ENCODE measurements at places on chromosomes 6 and 20. TPM values are rescaled to one million over a fixed set of nuclear protein-coding genes. Genes with fewer than 3 reads are reported as not detected.

Gene FILIP1
- polyA plus RNA-seq: 0.03 TPM

Gene MUC21
- polyA plus RNA-seq: not detected

Gene COL21A1
- 0.05 TPM for polyA plus RNA-seq

Gene PKIB
- 5.6 TPM for polyA plus RNA-seq

Gene PCED1A
- 33.4 TPM for polyA plus RNA-seq

Gene MSH5
- polyA plus RNA-seq: 14.5 TPM

Gene ENPP1
- polyA plus RNA-seq: 10.9 TPM

Gene EMILIN3
- polyA plus RNA-seq: 0.16 TPM

Gene MEP1A
- polyA plus RNA-seq: not detected

Gene RIN2
- polyA plus RNA-seq: 16.8 TPM

Gene ULBP3
- 11.1 TPM for polyA plus RNA-seq

- DNase-seq: peak; percentile 7
Measured at GRCh38 chr6:140537211-140537610, 1162.8 kb upstream of the CITED2 start.

DNA sequence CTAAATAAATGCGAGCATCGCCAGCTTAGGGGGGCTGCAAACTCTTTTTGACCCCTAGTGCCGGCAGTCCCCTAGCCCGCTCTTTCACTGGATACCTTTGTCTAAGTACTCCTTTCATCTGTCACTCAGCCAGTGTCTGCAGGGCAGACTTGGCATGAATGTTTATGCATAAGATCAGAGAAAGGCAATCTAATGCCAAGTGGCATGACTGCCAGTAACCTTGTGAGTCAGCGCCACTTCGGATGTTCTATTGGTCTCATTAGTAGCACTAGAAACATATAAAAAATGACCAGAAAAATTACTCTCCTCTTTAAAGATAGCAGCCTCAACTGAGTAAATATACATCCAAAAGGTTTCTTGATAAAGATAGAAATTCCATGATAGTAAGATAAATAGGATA, 192.2 kb downstream of the TBC1D32 start:
- DNase-seq: no peak

- peak; percentile 24 for DNase-seq
Measured at GRCh38 chr20:60137657-60138245, 179.5 kb downstream of the CDH26 start.

DNA sequence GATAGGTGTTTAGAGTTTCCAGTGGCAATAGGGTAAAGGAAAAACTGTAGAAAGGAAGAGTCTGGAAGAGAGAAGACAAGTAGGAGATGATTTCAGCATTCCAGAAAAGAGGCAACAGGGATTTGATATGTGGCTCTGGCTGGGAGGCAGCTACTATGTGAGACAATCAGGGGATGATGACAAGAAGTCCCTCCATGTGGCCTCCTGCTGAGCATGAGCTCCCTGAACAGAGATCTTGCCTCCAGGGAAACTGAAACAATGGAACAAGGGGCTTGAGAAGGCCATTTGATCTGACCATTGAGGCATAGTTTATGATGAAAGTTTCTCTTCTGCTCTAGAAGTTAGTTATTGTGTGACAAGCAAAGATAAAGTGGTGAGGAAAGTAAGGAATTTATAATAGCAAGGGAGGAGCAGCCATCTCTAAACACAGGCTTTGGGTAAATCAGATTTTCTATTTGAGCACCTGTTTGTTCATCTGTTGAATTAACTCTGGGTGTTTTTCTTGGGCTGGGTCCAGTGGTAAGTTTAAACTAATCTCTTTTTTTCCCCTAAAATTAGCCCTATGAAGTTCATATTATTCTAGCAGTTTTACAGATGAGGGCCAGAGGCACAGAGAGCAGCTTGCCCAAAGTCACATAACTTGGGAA, 3.0 kb upstream of the GPX5 start:
- no peak for DNase-seq

DNA sequence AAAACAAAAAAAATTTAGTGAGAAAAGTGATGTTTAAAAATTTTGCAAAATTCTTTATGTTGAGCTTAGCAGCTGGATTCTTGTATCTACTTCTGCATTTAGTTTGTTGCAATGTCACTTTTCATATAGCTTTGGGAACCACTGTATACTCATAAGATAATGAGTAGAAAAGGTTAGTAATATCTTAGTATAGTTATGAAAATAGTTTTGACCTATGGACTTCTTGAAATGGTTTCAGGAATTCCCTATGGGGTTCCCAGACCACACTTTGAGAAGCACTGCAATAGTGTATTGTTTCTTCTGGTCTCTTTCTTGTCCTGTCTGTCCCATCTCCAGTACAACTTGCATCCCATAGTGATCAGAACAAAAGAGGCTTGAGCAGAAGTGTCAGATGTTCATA, 29.4 kb downstream of the PPP1R16B start:
- DNase-seq: no peak

GRCh38 chr20:39879296-39879695, 809.7 kb downstream of the MAFB start:
- DNase-seq: no peak

- DNase-seq: no peak
Measured at GRCh38 chr20:63648190-63648589, 5.0 kb downstream of the STMN3 start.

GRCh38 chr20:50675671-50676376, 15.5 kb downstream of the RIPOR3 start:
- no peak for DNase-seq

DNA sequence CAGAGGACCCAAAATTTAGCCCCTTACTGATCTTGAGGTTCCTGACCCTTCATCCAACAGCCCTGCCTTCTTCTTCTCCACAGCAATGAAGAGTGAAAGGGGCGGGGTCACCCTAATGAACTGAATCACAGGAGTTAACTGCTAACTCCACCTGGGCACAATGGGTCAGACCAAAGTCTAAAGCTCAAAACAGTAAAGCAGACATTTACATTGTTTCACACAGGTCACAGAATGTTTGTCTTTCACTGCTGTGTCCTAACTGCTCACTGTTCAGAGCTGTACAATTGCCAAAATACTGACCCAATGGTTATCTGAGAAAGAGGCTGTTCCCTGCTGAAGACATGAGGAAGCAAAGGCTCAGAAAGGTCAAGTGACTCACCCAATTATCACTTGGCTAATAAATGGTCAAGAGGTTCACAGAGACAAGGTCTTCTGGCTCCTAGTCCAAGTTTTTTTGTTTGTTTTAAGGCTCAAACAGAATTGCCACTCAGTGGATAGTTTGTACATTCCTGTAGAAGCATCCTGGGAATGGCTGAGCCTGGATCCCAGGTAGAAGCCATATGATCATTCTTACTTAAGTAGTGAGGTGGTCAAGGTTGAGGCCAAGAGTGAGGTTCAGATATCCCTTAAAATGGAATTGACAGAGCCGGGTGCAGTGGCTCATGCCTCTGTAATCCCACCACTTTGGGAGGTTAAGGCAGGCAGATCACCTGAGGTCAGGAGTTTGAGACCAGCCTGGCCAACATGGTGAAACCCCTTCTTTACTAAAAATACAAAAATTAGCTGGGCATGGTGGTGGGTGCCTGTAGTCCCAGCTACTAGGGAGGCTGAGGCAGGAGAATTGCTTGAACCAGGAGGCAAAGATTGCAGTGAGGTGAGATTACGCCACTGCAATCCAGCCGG, 35.1 kb upstream of the FAM83C start:
- DNase-seq: peak; percentile 46

GRCh38 chr20:36886859-36887751, 11.2 kb downstream of the TLDC2 start:
- DNase-seq: peak; percentile 74

Data from IMR-90 (cell line).